ENCODE measurements at places on chromosomes 6 and 20. TPM values are rescaled to one million over a fixed set of nuclear protein-coding genes. Genes with fewer than 3 reads are reported as not detected.

The PPP1R10 gene
- total RNA-seq = 109 TPM

The OR12D3 gene
- total RNA-seq = not detected

The C20orf144 gene
- total RNA-seq = 0.22 TPM

The KHDC1L gene
- total RNA-seq = not detected

The OR2J3 gene
- not detected for total RNA-seq

The TCP11 gene
- total RNA-seq = not detected

The EDN3 gene
- not detected for total RNA-seq

The PDYN gene
- total RNA-seq = not detected

The MYLK2 gene
- total RNA-seq = 0.30 TPM

The PRICKLE4 gene
- total RNA-seq = 0.66 TPM

Data from activated naive CD4-positive, alpha-beta T cell treated with anti-CD3 and anti-CD28 coated beads, Interleukin-2, amount 10 ng/mL, durations not matched to agents 5 hours and 36 hours (primary cell).